ENCODE measurements at places on chromosomes 7 and 10. TPM values are rescaled to one million over a fixed set of nuclear protein-coding genes. Genes with fewer than 3 reads are reported as not detected.

GRCh38 chr7:158267742-158268435, 319.7 kb downstream of the PTPRN2 start:
- DNase-seq: no peak

- DNase-seq: peak; percentile 68
These were observed 8.5 kb upstream of the NFE2L3 start for GRCh38 chr7:26143298-26144048.

GRCh38 chr7:102439963-102440795, 6.8 kb downstream of the ORAI2 start:
- peak; percentile 76 for DNase-seq

GRCh38 chr7:151506901-151507382, 12.8 kb downstream of the RHEB start:
- no peak for DNase-seq

GRCh38 chr7:128360359-128360678, 1.2 kb downstream of the PRRT4 start:
- no peak for DNase-seq

DNA sequence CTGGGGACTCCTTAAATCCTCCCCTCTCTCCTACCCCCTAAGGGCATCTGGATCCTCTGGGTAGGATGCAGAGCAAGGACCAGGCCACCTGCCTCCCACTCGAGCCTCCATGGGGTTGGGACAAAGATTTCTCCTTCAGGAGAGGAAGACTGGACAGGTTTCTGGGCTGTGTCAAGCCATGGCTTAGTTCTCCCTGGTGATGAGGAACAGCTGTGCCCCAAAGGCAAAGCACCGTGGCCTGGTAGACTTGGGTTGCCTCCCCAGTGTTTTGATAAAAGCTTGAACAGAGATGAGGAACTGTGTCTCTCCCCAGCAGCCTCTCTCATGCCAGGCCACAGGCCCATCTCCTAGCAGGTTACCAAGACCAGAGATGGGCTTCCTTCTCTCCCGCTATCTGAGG, 238.3 kb downstream of the WDR11 start:
- no peak for DNase-seq

DNA sequence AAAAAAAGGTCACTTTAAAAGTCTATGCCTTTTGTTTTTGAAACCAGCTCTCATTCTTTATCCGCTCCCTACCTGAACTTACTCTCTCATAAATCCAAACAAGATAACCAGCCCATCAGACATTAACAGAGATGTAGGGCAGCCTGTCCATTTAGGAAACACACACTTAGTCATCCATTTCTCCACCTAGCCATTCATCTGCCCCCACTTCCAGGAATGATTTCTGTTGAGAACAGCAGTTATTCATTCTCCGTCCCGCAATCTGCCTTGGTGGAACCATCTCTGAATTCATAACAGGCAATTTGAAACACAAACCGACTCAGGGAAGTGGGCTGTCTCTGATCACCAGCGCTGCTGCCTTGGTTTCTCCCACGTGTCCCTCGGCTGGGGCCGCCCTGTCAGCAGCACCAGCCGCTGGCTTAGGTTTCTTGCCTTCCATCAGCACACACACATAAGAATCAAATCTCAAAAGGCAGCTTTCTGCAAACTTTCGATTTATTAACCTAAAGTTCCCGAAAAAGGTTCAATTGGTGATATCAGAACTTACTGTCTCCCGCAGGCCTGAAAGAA, 528.2 kb upstream of the NRP1 start:
- no peak for DNase-seq

DNA sequence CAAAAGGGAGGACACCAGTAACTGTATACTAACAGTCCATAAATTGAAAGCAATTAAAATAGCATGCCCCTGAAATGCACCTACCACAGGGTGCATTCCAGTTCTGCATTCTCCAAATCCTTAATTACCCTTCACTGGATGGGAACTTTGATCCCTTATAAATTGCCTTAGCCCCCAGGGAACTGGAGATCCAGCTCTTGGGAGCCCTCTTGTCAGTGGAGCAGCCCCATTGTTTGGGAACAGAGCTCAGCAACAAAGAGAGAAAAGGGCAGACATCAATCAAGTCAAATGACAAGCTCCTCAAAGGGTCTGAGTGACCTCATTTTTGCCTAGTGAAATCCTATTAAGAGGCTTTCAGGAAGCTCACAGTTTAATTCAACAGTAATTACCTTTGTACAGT, 472.6 kb downstream of the XPNPEP1 start:
- DNase-seq: no peak

GRCh38 chr10:129784891-129785290, 179.2 kb downstream of the EBF3 start:
- DNase-seq: no peak

GRCh38 chr10:79082631-79083596, 14.1 kb downstream of the ZMIZ1 start:
- no peak for DNase-seq

DNA sequence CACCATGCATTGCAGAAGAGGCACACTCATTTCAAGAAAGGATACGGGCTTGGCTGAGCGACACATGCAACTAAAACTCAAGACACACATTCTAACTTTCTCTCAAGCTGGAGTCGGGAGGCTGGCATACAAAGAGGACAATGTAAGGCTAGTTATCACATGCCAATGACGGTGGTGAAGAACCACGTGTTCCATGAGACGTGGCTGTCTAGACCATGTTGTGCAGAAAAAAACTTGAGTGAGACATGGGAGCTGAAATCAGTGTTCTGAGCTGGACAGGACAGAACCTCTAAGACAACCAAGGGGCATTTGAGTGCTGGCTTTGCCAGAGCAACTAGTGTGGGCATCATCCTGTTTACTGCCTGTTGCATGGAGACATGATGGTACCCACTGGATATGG, 193.0 kb upstream of the DPP6 start:
- DNase-seq: no peak

DNA sequence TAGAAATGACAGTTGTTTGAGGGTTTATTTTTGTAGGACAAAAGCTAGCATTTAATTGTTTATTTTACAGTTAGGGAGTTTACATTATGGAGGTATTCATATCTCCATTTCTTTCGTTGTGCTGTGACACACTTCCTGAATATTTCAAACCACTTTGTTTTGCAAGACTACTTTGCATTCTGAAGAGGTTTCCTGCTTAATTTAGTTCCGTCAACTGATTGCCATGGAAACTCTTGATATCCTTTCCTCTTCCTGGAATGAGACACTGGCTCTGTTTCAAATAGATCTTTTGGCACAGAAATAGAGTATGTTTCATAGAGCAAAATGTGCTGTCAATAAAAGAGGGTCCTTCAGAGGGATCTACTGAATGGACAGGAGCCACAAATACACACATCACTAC, 159.5 kb upstream of the AGR3 start:
- peak; percentile 88 for DNase-seq

DNA sequence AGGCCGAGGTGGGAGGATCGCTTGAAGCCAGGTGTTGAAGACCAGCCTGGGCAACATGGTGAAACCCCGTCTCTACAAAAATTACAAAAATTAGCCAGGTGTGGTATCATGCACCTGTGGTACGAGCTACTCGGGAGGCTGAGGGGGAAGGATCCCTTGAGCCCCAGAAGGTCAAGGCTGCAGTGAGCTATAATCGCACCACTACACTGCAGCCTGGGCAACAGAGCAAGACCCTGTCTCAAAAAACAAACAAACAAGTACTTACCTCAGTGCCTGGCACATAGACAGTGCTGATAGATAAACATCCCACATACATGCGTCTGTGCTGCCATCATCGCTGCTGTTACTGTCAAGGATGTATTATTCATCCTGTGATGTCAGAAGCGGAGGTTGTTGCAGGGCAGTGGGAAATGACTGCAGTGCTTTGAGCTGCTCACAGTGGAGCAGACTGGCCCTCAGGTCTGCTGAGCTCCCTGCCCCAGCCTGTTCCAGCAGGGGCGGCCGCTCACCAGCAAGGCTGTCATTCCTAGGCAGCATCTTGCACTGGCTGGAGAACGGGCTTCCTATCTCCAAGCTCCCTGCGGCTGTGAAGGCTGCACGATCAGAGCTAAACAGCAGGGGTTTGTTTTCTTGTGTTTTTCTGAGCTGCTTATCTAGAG, 18.6 kb downstream of the FOXK1 start:
- DNase-seq: peak; percentile 96

- DNase-seq: no peak
These were observed 74.3 kb upstream of the FAM20C start for GRCh38 chr7:117836-118614.

GRCh38 chr7:29359482-29360093, 165.0 kb downstream of the CHN2 start:
- no peak for DNase-seq

DNA sequence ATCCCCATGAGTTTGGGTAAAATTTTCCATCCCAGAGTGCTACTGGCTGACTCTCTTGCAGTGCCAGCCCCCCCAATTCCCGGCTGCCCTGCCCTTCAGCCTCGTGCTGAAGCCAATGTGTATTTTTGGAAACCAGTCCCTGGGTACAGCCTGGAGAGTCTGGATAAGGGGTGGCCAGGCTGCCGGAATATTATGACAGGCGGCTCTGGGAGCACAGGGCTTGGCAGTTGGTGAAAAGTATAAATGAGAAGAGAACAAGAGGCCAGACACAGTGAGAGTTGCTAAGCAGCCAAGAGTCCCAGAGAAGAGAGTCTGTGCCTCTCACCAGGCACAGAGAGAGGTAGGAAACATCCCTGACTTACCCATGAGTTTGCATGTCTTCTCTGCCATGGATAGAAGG, 53.6 kb downstream of the TMEM130 start:
- DNase-seq: no peak

- no peak for DNase-seq
These were observed 59.4 kb downstream of the SHH start for GRCh38 chr7:155752756-155753445.

DNA sequence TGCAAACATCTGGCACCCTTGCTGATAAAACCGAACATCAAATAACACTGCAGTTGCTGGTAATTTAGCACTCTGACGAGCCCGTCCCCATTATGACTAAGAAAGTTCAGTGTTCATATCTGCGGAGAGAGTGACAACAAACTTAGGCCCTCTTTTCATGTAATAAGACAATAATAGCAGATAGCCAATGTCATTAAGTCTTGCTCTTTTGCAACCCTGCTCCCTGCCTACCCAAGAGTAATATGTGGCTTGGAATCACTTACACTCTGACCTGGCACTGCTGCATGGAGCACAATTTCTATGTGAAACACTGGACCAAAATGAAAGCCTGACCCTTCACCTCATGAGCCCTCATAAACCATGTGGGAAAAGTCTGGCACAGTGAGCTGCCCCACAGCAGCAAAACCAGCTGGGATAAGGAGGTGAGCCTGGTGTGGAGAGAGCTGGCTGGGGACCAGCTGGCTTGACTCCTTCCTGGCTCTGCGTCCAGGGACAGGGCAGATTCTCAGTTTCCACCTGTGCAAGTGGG, 86.5 kb downstream of the HIPK2 start:
- peak; percentile 91 for DNase-seq

GRCh38 chr10:104323760-104324201, 14.5 kb downstream of the ITPRIP start:
- no peak for DNase-seq

DNA sequence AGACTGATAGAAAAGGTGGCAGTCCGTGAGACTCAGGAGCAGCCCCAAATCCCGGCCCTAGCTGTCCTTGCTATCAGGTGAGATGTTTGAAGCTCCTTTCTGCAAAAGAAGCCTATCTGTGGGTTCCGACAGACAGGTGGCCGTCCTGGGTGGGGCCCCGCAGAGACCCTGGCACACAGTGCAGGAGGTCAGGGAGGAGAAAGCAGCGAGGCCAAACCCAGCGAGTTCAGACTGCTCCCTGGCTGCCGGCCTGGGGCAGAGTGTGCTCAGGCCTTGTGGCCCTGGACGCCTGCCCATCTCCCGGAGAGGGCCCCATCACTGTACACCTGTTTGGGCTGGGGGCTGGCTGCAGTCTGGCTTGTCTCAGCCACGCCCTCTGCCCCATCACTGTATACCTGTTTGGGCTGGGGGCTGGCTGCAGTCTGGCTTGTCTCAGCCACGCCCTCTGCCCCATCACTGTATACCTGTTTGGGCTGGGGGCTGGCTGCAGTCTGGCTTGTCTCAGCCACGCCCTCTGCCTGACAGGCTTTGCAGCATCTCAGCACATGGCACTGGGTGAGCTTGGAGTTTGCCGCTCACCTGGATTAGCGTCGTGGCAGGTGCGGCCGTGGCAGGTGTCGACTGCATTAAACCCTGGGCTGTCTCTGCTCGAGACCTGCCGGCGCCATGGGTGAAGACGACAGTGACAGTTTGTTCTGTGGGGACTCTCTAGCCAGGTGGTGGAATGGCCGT, 11.8 kb upstream of the PRKAR1B start:
- DNase-seq: no peak

- no peak for DNase-seq
These were observed 3.2 kb upstream of the ATOH7 start for GRCh38 chr10:68235111-68235510.

GRCh38 chr7:112887337-112887736, 97.1 kb upstream of the TMEM168 start:
- DNase-seq: no peak

DNA sequence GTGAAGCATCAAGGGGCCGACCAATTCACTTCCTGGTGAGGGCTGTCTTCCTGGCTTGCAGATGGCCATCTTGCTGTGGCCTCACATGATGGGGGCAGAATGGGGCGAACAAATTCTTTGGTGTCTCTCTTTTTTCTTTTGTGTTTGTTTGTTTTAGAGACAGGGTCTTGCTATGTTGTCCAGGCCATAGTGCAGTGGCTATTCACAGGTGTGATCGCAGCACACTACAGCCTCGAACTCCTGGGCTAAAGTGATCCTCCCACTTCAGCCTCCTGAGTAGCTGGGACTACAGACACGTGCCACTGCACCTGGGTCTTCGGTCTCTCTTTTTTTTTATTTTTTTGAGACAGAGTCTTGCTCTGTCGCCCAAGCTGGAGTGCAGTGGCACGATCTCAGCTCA, 20.1 kb downstream of the NOLC1 start:
- DNase-seq: no peak

- no peak for DNase-seq
These were observed 78.6 kb downstream of the FAM53B start for GRCh38 chr10:124665558-124665957.

HABP2 gene
- not detected for total RNA-seq

H2BK1 gene
- total RNA-seq: not detected

ABCB1 gene
- total RNA-seq: 0.97 TPM

SEC61A2 gene
- total RNA-seq: 16.0 TPM

KLHL7 gene
- total RNA-seq: 34.1 TPM

PNLIPRP2 gene
- total RNA-seq: not detected

CCDC7 gene
- total RNA-seq: 9.3 TPM

EVX1 gene
- total RNA-seq: not detected

SMARCD3 gene
- total RNA-seq: 32.0 TPM

CCDC3 gene
- total RNA-seq: 0.43 TPM

ADAM8 gene
- 7.8 TPM for total RNA-seq

DGKI gene
- total RNA-seq: 11.3 TPM

LRRN3 gene
- total RNA-seq: 0.86 TPM

CYP2E1 gene
- total RNA-seq: 1.3 TPM

AASS gene
- total RNA-seq: 63.0 TPM

C10orf62 gene
- total RNA-seq: not detected

LRIT2 gene
- total RNA-seq: not detected

GIMAP8 gene
- under 0.01 TPM for total RNA-seq
